ENCODE measurements at places on chromosomes 1 and 21. TPM values are rescaled to one million over a fixed set of nuclear protein-coding genes. Genes with fewer than 3 reads are reported as not detected.

- H3K36me3 ChIP-seq: no peaks in the 10 kb centered on the region
- DNase-seq: no peak
- no peaks in the 10 kb centered on the region for H3K27me3 ChIP-seq
Measured at GRCh38 chr1:87084244-87084836, 169.9 kb downstream of the HS2ST1 start.

Gene OR2T11
- not detected for total RNA-seq

DNA sequence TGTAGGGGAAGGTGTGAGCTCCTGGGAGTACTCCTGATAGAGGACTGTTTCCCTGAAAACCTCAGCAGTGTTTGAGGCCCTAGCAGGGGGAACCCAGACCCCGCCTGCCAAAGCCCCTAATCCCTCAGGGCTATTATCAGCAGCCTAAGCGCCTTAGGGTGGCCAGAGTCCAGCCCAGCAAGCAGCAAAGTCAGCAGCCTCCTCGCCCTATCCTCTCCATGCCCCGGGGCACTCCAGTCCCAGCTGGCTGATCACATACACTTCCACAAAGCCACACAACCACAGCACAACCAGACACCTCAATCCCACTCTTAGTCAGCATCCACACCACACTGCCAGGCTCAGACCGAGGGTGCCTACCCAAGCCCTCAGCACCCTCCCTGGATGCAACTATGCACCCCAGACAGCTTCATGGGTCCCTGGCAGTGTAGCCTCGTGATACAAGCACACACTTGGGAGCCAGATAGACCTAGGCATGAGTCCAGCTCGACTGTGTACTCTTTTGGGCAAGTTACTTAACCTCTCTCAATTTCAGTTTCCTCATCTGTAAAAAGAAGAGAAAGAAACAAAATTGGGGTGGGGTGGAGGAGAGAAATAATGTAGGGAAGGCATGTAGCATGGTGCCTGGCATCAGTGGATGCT, 7.1 kb downstream of the IGSF9 start:
- H3K4me3 ChIP-seq: no peak overlapping the region
- no peak for DNase-seq
- H3K27ac ChIP-seq: no peak overlapping the region
- no peaks in the 10 kb centered on the region for H3K27me3 ChIP-seq
- no peaks in the 10 kb centered on the region for H3K36me3 ChIP-seq
- peaks cover 8% of the 10 kb centered on the region for H3K4me1 ChIP-seq

DNA sequence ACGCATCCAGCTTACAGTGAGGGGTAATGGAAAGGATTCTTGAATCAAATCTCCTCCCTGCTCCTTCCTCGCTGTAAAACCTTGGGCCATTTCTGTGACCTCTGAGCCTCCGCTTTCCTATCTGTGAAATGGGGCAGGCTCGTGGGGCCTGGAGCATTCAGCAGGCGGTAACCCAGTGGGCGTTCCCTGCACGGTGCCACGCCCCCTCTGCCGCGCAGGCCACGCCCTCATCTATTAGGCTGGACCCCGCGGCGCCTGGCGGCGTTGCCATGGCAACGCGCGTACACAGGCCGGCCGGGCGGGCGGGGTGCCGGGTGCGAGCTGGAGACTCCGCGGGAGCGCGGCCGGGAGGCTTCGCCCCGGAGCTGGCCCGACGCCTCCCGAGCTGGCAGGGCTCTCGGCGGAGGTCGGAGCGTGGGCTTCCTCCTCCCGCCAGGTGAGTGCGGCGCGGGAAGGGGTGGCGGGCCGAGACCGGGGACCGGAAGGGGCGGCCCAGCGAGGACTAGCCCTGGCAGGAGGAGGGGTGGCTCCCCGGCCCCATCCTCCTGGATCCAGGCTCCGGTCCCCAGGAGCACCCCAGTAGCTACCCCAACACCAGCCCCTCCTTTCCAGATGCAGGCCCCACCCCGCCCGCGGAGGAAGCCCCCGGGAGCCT, at the start of gene FHAD1:
Gene FHAD1, plus strand, starts transcription at position 264 of the 655 bp plus-strand sequence. CDS start 4,562 bp downstream, outside the sequence.
- H3K4me1 ChIP-seq: peaks cover 10% of the 10 kb centered on the region
- peak; percentile 55 for DNase-seq
- H3K27ac ChIP-seq: peak within 1 kb of the TSS; percentile 36
- no peaks in the 10 kb centered on the region for H3K36me3 ChIP-seq

GRCh38 chr1:115666206-115666605, 24.4 kb downstream of the VANGL1 start:
- peaks cover 11% of the 10 kb centered on the region for H3K4me1 ChIP-seq
- H3K36me3 ChIP-seq: peaks cover 37% of the 10 kb centered on the region
- peak overlapping the region; percentile 65 for H3K27ac ChIP-seq
- no peak overlapping the region for H3K4me3 ChIP-seq
- no peak for DNase-seq

DNA sequence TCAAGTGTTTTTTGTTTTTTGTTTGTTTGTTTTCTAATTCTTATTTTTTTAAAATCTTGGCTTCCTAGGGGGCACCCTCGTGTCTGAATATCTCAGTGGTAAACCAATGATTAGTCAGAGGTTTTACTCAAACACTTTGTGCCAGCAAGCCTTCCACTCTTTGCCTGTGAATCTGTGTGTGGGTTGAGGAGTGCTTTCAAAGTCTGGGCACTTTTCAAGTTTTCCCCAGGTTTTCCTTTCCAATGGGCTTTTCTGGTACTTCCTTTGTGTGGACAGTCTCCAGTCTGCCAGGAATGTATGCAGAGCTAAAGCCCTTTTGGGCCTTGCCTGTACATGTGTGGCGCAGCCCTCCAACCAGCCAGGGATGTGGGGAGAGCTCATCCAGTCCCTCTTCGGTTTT, 9.7 kb upstream of the PPIE start:
- peaks cover 11% of the 10 kb centered on the region for H3K4me1 ChIP-seq
- H3K27me3 ChIP-seq: peaks cover 45% of the 10 kb centered on the region
- peak; percentile 47 for DNase-seq

Gene SLC45A1
- total RNA-seq: 17.5 TPM

Gene DNAI4
- total RNA-seq: 6.2 TPM

GRCh38 chr1:58769809-58770320, 14.0 kb downstream of the JUN start:
- H3K36me3 ChIP-seq: no peaks in the 10 kb centered on the region

- H3K27ac ChIP-seq: no peak overlapping the region
- H3K27me3 ChIP-seq: peaks cover 7% of the 10 kb centered on the region
- H3K4me1 ChIP-seq: no peaks in the 10 kb centered on the region
- H3K4me3 ChIP-seq: no peak overlapping the region
- no peak for DNase-seq
Measured at GRCh38 chr1:90779573-90779972, 62.5 kb upstream of the BARHL2 start.

DNA sequence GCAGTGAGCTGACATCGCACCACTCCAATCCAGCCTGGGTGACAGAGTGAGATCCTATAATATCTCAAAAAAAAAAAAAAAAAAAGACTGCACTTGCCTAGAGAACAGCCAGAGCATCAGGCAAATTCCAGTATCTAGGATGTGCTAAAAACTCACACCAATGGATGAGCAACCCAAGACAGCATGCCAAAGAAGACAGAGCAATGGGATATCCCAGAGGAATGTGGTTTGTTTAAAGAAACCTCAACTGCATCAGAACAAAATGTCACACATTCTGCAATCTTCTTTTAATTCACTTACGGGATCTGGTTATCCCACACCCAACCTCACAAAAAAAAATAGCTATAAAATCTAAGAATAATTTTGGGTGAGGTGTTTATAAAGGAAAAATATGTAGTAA, 7.3 kb downstream of the KCNH1 start:
- no peak for DNase-seq
- H3K27ac ChIP-seq: no peak overlapping the region
- H3K27me3 ChIP-seq: no peaks in the 10 kb centered on the region
- no peaks in the 10 kb centered on the region for H3K4me1 ChIP-seq
- no peak overlapping the region for H3K4me3 ChIP-seq

DNA sequence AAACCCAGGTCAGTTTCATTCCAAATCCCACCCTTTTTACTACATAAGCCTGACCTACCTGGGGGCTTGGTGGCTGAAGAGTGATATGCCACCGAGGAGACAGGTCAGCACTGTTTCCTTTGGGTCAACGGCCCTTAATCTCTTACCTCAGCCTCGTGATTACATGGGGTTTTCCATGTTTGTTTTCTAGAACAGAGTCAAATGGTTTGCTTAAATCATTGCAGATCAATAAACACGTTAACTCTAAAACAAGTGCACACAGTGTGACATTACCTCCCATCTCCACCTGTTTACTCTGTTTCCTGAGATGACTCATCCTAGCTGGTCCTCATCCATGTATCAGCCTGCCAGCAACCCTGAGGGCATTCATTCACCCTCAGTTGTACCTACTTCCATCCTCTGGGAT, 40.8 kb upstream of the TP53BP2 start:
- no peaks in the 10 kb centered on the region for H3K36me3 ChIP-seq
- H3K4me3 ChIP-seq: no peak overlapping the region
- H3K27ac ChIP-seq: no peak overlapping the region
- H3K27me3 ChIP-seq: no peaks in the 10 kb centered on the region
- DNase-seq: no peak

Gene OR2M3
- total RNA-seq: not detected

Gene OTUD7B
- total RNA-seq: 27.3 TPM

- DNase-seq: no peak
- no peaks in the 10 kb centered on the region for H3K27me3 ChIP-seq
- H3K4me1 ChIP-seq: peaks cover 7% of the 10 kb centered on the region
- H3K36me3 ChIP-seq: no peaks in the 10 kb centered on the region
- H3K4me3 ChIP-seq: no peak overlapping the region
Measured at GRCh38 chr1:8109216-8109615, 83.1 kb upstream of the ERRFI1 start.

GRCh38 chr1:186066411-186066810, 308.6 kb downstream of the TPR start:
- peaks cover 39% of the 10 kb centered on the region for H3K36me3 ChIP-seq
- no peak for DNase-seq
- no peak overlapping the region for H3K4me3 ChIP-seq
- no peaks in the 10 kb centered on the region for H3K4me1 ChIP-seq

GRCh38 chr1:33369764-33370163, 48.9 kb upstream of the A3GALT2 start:
- H3K4me1 ChIP-seq: peaks cover 40% of the 10 kb centered on the region
- H3K27ac ChIP-seq: no peak overlapping the region

GRCh38 chr1:226589008-226589733, 40.6 kb downstream of the STUM start:
- H3K27me3 ChIP-seq: no peaks in the 10 kb centered on the region
- H3K27ac ChIP-seq: peak overlapping the region; percentile 40
- H3K4me1 ChIP-seq: peaks cover 8% of the 10 kb centered on the region
- H3K4me3 ChIP-seq: no peak overlapping the region
- no peaks in the 10 kb centered on the region for H3K36me3 ChIP-seq
- no peak for DNase-seq

DNA sequence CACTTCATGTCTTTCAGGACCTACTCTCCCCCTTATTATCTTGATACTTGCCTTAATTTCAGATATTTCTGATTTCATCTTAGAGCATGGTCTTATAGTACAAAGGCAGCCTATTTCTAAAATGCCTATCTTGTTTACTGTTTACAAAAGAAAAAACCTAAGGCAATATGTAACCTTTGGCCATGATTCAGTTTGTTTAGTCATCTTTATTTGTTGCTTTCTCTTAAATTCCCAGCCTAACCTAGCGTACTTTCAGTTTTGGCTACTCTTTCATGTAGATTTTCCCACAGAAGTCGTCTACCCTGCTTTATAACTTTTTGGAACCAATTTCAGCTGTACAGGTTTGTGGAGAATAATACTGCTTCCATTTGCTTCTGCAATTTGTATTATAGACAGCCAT, 81.8 kb downstream of the KIF1B start:
- H3K4me1 ChIP-seq: peaks cover 13% of the 10 kb centered on the region
- no peak overlapping the region for H3K27ac ChIP-seq
- DNase-seq: no peak
